ENCODE measurements at places on chromosomes 2 and 18.

DNA sequence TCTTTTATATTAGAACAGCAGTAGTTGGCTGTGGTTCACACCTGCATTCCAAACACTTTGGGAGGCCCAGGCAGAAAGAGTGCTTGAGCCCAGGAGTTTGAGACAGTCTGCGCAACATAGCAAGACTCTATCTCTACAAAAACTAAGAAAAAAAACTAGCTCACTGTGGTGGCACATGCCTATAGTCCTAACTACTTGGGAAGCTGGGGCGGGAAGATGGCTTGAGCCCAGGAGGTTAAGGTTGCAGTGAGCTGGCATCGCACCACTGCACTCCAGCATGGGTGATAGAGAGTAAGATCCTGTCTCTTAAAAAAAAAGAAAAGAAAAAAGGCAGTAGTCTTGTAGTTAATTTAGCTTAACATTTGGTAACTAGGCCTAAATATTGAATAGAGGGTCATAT is 136.6 kb downstream of the AGPS start:
- DNase-seq, result no peak

- DNase-seq, result no peak
These were observed 158.6 kb downstream of the ZNF804A start for GRCh38 chr2:184756885-184757284.

DNA sequence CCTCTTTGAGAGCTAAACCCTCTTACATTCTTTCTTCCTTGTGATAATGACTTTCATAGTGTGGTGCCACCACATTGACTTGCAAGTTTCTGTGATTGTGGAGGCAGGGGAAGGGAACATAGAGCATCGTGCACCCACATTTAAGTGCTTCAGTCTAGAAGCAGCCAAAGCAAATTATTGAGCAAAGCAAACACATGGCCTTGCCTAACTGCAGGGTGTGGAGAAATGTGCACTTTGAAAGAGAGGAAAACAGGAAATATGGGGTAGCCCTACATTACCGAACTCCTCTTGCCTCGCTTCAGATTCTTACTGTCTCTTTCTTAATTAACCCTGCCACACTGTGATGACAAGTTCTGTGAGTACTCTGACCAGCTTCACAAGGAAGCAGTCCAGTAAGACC is 814.6 kb downstream of the SLC4A3 start:
- DNase-seq, result no peak

- no peak for DNase-seq
These were observed 99.1 kb downstream of the TACR1 start for GRCh38 chr2:75100011-75100800.

DNA sequence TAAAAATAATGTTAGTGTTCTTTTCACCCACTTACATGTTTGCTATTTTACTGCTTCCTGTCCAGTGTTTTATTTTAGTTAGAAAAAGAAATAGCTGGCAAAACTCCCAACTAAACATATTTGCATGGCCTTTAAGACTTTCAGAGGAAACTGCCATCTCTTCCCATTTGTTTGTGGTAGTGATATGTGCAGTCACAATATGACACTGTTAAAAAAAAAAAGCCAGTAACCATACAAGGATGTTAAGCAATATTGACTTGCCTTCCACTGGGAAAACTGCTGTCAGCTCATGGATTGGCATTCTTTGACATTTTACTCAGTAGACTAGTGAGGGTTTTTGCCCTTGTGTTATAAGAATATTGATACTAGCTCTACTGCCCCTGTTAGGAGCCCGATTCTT is 29.1 kb downstream of the XIRP2 start:
- DNase-seq, result no peak

GRCh38 chr2:102520801-102521200 is 47.8 kb downstream of the SLC9A4 start:
- DNase-seq, result no peak

DNA sequence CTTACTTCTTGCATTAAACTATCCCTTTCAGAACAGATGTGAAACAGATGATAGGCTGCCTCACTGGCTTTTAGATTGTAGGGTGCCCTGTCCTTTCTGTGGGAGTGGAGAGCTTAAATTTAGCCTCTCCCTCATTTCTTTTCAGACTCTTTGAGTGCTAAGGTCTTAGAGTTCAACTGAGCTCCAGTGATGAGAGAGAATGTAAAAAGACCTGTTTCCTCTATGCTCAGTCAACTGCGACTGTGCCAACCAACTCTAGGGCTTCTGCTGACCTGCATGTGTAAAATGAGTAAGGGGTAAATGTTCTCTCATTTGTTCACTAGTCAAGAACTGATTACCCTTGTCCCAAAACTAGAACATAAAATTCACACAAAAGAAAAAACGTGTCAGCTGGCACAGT is 104.8 kb upstream of the TGFA start:
- no peak for DNase-seq
